Astrocyte of the spinal cord (primary cell): ENCODE measurements at places on chromosomes 6 and 20.

DNA sequence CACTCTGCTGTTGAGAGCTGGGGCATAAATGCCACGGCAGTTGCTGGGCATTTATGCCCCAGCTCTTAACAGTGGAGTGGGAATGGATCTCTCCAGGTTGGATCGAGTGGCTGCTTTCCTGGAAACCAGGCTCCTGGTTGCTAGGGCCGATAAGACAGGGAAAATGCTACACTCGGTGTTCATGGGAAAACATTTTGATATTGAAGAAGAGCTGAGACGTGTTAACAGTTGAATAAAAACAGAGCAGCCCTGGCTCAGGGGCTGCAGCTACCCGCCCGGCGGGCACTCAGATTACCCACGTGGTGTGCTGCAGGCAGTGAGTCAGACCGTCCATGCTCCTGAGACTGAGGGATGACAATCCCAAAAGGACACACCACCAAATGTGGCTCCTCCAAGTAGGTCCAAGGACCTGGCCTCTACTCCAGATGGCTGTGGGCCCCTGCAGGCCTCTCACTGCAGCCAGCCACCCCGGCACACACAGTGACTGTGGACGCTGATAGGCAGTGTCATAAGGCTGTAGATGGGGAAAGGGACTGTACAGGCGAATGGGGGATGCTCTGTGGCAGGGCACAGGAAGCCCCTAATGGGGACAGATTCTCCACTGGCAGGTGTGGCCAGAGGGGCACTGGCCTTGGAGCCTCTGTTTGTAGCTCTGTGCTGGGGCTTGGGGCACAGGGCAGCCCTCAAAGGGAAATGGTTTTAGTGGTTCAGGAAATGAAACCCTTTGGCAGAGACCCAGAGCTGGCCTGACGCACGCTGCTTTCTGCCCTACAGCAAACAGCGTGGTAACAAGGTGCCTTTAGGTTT lies 237.8 kb downstream of the LY86 start:
- peak; percentile 11 for DNase-seq

GRCh38 chr20:10986586-10986985 lies 312.8 kb upstream of the JAG1 start:
- peak; percentile 71 for DNase-seq

DNA sequence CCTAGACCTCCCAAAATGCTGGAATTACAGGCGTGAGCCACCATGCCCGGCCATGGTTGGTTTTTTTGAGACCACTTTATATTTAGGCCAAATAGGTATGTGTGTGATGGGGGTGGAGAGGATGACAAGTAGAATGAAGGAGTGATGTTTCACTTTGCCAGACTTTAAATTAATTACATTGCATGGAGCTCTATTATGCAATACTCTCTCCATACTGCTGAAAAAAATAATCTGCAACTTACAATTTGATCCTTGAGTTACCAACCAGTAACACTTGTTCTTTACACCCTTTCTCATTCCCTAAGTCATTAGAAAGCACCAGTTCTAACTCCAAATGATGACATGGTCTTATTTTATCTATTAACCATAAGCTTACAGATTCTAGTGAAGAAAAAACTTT lies 26.8 kb downstream of the GINM1 start:
- no peak for DNase-seq

DNA sequence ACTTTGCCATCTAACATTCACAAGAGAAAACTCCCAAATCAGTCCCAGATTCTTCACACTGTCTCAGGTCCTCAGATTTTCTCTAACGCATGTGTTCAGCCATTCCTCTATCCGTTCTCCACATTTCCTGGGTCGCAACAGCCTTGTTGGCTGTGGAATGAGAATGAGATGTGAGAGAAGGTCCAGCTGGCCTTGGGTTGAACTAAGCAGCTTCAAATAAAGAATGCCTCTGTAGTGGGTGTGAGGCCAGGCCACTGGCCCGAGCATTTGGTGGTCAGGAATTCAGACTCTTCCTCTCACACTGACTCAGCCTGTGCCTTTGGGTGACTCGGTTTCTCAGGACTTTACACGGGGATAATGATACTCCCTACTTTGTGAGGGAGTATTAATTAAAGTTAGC lies 73.8 kb upstream of the CCN6 start:
- DNase-seq = peak; percentile 16

GRCh38 chr6:5285081-5285480 lies 23.8 kb downstream of the FARS2 start:
- DNase-seq = no peak

DNA sequence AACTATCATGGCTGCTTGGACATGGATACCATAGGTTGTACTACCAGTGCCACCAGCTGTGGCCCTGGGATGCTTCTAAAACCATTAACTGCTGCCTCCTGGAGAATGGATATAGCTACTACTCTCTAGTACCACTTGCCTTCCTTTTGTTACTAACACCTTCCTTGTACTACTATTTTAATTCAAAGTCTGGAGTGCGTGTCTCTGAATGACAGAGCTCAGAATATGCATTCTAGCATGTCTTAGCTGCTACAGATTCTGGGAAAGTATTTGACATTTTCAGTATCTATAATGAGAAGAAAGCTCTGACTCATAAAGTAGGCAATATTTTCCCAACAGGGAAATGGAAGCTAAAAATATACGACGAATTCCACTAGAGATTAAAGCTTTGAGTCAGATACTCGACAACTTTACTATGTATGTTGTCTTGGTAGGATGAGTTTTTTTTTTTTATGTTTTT lies 112.3 kb downstream of the PFDN4 start:
- DNase-seq = peak; percentile 5

DNA sequence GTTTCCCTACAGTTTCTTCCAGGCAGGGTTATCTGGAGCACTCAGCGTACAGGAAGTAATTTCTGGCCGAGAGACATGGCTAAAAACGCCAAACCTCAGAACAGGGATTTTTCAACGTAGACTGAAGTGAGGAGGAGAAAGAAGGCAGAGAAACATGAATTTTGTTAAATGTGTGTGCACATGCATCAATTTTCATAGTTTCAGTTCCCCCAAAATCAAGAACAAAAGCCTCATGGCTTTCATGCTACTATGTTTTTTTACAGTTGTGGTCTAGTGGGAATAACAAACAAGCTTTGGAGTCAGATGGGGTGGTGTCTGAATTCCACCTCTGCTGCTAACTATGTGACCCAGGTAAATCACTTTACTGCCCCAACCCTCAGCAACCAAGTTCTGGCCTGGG lies 4.9 kb downstream of the TOMM34 start:
- no peak for DNase-seq

DNA sequence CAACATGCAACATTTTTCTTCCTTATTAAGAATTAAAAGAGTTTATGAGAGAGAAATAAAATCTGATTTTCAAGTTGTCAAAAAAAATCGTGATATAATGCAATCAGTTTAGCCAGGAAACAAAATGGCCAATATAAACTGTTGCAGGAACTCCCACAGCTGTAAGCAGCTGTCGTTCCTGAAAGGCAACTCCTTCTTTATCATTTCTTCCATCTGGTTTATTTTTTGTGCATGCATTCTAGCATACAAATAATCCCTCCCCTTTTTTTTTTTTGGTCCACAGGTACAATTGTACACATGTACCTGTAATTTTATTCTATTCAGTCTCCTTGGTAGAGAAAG lies 19.7 kb downstream of the TRAF3IP2 start:
- no peak for DNase-seq

GRCh38 chr6:169959136-169960002 lies 207.9 kb downstream of the ERMARD start:
- no peak for DNase-seq

GRCh38 chr6:129866256-129866655 lies 5.1 kb upstream of the TMEM244 start:
- DNase-seq = no peak

DNA sequence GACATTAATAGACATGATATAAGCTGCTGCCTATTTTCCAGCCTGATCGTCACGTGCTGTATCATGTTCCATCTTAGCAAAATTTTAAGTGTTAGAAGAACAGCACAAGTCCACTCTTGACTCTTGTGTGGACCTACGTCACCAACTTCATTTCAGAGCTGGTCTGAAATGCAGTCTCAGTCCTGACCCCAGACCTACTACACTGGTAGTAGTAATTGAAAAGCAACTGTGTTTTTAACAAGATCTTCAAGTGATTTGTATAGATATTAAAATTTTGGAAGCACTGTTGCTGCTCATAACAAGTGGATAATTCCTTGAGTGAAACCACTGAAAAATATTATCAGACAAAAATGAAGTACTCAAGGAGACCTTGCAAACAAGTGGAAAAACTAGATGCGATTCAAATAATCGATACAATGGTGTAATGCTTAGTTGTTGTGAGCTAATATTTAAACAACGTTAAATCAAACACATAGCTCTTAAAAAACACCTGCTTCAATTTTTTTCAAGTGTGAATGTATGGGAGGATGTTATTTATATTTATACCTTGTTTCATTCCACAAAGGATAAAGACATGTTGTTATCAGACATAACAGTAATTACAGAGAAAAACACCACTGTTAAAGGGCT lies 110.9 kb upstream of the JAG1 start:
- no peak for DNase-seq

DNA sequence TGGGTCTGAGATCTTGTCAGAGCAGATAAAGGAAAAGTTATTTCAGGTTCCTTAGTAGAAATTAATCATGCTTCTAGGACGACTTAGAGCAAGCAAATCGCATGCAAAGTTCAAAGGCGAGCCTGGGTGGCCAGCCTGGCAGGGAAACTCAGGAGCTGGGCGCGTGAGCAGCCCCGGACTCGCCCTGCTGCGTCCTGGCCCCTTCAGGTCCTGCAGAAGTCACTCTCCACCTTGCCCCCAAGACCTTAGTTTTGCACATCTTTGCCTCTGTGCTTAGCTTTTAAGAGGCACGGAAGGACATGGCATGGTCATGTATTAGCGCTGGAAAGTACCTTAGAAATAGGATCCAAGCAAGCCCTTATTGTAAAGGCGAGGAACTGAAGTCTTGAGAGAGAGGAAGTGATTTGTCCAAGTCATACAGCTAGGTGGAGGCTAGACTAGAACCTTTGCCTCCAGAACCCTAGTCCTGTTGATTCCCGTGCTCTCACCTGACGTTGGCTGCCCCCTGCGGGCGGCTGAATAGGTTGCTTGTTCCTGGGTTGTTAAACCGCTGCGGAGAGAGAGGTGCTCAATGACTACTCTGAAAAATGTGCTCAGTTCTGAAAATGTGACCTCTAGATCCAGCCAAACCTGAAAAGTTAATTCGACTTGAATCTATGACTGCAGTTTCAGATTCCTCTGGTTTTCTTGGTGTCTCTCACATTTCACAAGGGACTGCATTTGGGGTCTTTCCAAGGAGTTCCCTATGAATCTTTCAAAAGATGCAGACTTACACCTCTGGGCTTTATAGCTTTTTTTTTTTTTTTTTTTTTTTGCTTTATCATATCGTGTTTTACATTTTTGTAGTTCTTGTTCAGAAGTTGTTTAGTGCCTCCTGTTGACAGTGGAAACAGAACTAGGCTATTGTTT lies 2.7 kb downstream of the MYB start:
- peak; percentile 45 for DNase-seq
